ENCODE measurements at places on chromosomes 2 and 18. TPM values are rescaled to one million over a fixed set of nuclear protein-coding genes. Genes with fewer than 3 reads are reported as not detected.

- H3K4me1 ChIP-seq: peaks cover 33% of the 10 kb centered on the region
- peaks cover 2% of the 10 kb centered on the region for H3K36me3 ChIP-seq
- H3K4me3 ChIP-seq: no peak overlapping the region
Observed at GRCh38 chr2:232139171-232139594, 177.7 kb downstream of the DIS3L2 start.

GRCh38 chr2:74556831-74557370 is 2.4 kb downstream of the DOK1 start:
- H3K27ac ChIP-seq: no peak overlapping the region
- H3K36me3 ChIP-seq: peaks cover 2% of the 10 kb centered on the region
- no peak for DNase-seq
- H3K4me1 ChIP-seq: peaks cover 28% of the 10 kb centered on the region

DNA sequence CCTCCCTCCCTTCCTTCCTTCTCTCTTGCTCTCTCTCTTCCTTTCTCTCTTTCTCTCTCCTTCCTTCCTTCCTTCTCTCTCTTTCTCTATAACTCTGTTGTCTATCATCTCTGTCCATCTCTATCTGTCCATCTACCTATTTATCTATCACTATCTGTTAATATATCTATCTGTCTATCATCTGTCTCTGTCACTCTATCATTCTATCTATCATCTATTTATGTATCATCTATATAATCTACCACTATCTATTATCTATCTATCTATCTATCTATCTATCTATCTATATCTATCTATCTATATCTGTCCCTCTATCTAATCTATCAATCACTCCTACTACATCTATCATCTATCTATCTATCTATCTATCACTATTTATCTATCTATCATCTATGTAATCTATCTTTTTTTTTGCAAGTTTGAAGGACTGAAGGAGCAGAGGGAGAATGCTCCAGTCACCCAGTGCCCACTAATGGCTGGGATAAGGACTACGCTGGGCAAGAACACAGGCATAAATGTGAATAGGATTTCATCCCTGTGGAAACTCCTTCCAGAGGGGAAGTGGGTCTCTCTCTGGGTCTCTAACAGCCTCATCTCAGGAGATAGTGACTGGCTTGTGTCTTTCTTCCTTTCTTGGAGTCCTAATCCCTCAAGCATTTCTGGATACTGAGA is 427.0 kb downstream of the LPIN1 start:
- H3K27me3 ChIP-seq: no peaks in the 10 kb centered on the region
- no peak for DNase-seq
- peaks cover 19% of the 10 kb centered on the region for H3K4me1 ChIP-seq
- no peak overlapping the region for H3K27ac ChIP-seq
- no peak overlapping the region for H3K4me3 ChIP-seq

MAP2 gene
- 2.5 TPM for total RNA-seq

GRCh38 chr2:138059487-138060300 is 95.4 kb downstream of the HNMT start:
- no peak overlapping the region for H3K27ac ChIP-seq
- H3K36me3 ChIP-seq: no peaks in the 10 kb centered on the region
- no peaks in the 10 kb centered on the region for H3K4me1 ChIP-seq
- DNase-seq: no peak
- H3K27me3 ChIP-seq: no peaks in the 10 kb centered on the region

DNA sequence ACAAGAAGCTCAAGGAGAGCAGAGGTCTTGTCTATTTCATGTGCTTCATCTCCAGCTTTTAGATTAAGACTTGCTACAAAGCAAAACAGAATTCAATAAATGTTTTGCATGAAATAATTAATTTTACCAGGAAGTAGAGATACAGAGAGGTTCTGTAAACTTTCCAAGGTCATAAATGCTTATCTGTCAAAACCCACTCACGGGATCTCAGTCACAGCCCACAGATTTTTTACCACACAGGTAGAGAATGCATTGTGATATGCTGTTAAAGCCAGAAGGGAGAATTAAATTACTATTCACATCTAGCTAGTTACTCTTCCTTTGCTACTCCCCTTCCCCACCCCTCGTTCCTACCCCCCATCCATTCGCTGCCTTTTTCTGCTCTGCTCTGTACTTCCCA is 205.5 kb downstream of the DNAH7 start:
- no peaks in the 10 kb centered on the region for H3K27me3 ChIP-seq
- H3K4me3 ChIP-seq: no peak overlapping the region
- H3K4me1 ChIP-seq: no peaks in the 10 kb centered on the region
- H3K27ac ChIP-seq: no peak overlapping the region
- H3K36me3 ChIP-seq: no peaks in the 10 kb centered on the region

GRCh38 chr2:227324642-227324994 is 433 bp upstream of the MFF start:
- no peaks in the 10 kb centered on the region for H3K27me3 ChIP-seq
- H3K36me3 ChIP-seq: no peaks in the 10 kb centered on the region
- no peak for DNase-seq
- peak overlapping the region; percentile 90 for H3K4me3 ChIP-seq
- H3K4me1 ChIP-seq: peaks cover 13% of the 10 kb centered on the region
- H3K27ac ChIP-seq: no peak overlapping the region

Data from thymus (tissue), 14 donors.